ENCODE measurements at places on chromosomes 1 and 21.

GRCh38 chr1:180610556-180611015, 21.2 kb upstream of the XPR1 start:
- no peak for DNase-seq

DNA sequence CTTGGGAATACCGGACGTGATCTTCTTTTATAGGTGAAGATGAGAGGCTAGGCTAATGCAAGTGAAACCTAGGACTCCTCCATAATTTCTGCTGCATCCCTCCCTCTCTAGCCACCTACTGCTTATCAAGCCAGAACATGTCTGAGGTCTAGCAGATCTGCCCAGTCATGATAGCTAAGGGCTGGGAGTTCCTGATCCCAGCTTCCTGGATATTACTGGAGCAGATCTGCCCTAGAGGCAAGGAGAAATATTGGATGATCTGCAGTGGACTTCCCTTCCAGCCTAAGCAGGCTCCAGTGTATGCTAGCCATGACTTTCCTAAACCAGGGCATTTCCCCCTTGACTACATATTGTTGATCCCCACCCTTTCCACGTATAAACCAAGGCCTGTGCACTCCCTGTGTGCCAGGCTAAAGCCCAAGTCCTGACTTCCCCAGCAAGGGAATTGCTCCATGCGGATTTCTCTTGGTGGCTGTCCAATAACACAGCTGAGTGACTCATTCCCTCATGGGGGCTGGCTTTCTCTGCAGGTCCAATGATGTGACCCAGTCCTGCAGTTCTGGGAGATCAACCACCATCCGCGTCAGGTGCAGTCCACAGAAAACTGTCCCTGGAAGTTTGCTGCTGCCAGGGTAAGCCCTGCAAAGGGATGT, 15.5 kb upstream of the SARS1 start:
- peak; percentile 36 for DNase-seq

- no peak for DNase-seq
Measured at GRCh38 chr1:41853907-41854306, 64.8 kb downstream of the HIVEP3 start.

- DNase-seq, result no peak
Measured at GRCh38 chr1:26493267-26493666, 21.0 kb downstream of the HMGN2 start.

DNA sequence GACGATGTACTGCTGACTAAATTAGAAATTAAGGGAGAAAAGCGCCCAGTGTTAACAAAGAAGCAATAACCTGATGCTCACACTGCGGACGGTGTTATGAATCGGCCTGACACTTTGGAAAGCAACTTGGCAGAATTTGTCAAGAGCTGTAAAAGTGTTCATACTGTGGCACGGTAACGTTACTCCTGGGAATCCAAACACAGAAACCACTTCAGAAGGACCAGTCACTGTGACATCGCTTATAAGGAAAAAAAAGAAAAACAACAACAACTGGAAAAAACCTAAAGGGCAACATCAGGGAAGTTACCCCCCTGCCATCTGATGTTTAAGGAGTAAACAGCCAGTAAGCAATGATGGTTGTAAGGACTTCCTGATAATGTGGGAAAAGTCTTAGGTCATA, 27.7 kb downstream of the CAPZB start:
- no peak for DNase-seq

DNA sequence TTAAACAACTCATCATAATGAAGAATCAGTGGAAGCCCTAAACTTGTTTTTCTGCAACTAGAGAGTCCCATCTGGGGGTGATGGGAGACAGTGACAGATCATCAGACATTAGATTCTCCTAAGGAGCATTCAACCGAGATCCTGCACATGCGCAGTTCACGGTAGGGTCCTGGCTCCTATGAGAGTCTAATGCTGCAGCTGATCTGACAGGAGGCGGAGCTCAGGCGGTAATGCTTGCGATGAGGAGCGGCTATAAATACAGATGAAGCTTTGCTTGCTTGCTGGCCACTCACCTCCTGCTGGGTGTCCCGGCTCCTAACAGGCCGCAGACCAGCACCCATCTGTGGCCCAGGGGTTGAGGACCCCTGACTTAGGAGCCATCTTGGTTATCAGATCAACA, 247.2 kb downstream of the FMN2 start:
- no peak for DNase-seq

- no peak for DNase-seq
Measured at GRCh38 chr1:8018492-8019228, 7.4 kb downstream of the ERRFI1 start.

- no peak for DNase-seq
Measured at GRCh38 chr1:51574796-51575195, 42.1 kb upstream of the OSBPL9 start.

- DNase-seq, result peak; percentile 70
Measured at GRCh38 chr1:9302745-9303524, 10.2 kb downstream of the SPSB1 start.

DNA sequence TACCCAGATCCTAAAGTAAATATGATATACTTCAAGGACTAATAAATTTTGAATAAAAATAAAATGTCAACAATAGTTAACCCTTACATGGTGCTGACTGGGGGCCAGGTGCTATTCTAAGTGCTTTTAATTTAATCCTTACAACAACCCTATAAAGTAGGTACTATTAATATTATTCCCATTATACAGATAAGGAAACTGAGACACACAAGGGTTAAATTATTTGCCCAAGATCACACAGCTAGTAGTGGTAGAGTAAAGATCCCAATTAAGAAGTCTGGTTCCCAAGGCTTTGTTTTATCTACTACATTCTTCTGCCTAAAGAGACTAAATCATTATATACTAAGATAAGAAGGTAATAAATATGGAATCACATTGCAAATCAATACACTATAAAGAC, 34.2 kb downstream of the SYNJ1 start:
- DNase-seq, result no peak

GRCh38 chr1:170872663-170873062, 62.7 kb upstream of the MROH9 start:
- DNase-seq, result no peak

GRCh38 chr1:157370698-157371097, 181.6 kb downstream of the FCRL5 start:
- no peak for DNase-seq
